ENCODE measurements at places on chromosomes 4 and X.

- no peak for DNase-seq
Measured at GRCh38 chr4:54315561-54316538, 86.8 kb downstream of the PDGFRA start.

- no peak for DNase-seq
Measured at GRCh38 chrX:55008571-55009358, 8.6 kb downstream of the APEX2 start.

DNA sequence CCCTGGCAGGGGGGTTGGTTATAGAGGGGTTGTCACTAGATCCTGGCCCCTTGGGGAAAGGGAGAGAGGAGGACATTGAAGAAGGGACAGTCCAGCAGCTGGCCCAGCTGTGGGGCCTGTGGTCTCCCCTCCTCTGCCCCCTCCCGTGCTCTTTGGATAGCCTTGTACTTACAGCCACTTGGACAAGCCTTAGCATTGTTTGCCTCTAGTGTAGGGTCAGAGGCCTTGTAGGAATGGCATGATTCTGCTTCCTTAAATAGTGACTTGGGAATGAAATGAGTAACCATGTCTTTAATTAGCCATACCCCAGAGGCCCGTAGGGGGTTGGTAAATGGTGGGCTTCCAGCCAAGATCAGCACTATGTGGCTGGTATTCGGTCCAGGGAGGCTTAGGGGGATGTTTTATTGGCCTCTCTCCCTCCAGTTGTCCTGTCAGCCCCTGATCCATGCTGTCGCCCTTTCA is 230.6 kb downstream of the PTTG2 start:
- DNase-seq, result no peak

DNA sequence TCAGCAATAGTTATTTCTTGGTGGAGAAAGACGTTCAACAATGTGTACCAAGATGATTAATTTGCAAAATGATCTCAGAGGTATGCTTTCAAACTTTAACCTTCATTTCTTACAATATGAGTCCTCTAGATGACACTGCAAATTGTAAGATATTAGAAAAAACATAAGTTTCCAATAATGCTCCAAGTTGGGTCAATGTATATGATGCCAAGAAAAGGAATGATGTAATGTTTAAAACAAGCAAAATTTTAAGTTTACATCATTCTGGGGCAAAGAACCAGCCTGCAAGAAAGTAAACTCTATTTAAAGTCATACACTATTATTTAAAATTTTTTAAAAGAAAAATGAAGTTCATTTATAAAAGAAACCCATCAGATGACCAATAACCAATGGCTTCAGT is 56.1 kb downstream of the PRSS12 start:
- no peak for DNase-seq

DNA sequence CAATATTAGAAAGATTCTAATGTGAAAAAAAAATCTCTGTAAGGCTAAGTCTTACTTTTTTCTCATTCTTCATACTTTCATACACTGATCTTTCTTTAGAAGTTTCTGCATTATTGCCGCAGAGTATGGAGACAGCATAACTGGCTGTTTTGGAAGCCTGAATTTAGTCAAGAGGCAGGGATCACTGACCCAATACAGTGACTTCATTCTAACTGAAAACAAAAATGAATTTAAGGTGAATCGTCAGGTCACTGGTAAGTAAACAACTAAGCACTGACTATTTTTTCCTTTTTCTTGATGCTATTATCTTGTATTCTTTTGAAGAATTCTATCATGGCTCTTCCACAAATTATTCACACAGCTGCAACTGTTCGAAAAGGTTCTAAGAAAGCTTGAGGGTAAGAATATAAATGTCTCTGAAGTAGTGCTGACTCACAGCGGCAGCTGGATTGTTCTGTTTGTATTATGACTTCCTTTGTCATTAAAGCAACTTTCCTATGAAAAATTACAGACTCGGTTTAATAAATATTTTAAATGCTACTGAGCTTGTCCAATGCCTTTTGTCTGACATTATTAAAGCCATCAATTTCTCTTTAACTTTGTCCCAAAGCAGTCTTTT is 609.3 kb downstream of the FSTL5 start:
- DNase-seq, result no peak

DNA sequence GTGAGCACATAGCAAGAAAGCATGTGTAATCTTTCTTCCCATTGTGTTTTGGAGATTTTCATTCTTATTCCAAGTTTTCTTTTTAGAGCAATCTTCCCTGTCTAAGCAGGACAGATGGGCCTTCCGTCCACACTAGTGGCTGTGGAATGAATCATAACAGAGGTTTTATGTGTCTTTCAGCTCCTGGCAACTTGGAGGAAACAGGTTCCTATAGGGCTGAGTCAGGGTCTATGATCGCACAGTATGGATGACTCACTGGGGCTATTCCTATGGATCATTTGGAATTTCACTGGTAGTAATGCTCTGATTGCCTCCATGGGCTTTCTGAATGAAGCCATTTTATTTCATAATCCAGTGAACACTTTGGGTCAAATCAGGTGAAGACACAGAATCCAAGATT is 51.8 kb upstream of the CBLL2 start:
- no peak for DNase-seq

- no peak for DNase-seq
Measured at GRCh38 chr4:126530996-126531585, 1101.7 kb upstream of the INTU start.

DNA sequence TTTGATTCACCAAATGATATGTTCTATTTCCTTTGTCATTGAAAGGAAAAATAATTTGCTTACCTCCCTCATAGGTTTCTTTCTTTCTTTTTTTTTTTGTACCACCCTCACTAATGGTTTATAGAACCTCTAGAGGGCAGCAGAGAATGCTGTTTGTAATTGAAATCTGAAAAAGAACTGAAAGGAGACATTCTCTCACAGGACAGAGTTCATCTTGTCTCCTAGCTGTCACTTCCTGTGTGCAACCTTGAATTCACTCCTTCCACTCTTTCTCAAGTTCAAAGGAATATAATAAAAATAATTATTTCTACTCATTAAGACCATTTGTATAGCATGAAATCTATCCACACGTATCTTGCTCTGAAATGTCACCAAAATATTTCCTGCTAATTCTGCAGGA is 51.0 kb downstream of the GUCY1B1 start:
- no peak for DNase-seq

GRCh38 chr4:8917868-8918783 is 46.5 kb upstream of the HMX1 start:
- no peak for DNase-seq

GRCh38 chr4:118173956-118174725 is 139.9 kb downstream of the NDST3 start:
- DNase-seq, result no peak

DNA sequence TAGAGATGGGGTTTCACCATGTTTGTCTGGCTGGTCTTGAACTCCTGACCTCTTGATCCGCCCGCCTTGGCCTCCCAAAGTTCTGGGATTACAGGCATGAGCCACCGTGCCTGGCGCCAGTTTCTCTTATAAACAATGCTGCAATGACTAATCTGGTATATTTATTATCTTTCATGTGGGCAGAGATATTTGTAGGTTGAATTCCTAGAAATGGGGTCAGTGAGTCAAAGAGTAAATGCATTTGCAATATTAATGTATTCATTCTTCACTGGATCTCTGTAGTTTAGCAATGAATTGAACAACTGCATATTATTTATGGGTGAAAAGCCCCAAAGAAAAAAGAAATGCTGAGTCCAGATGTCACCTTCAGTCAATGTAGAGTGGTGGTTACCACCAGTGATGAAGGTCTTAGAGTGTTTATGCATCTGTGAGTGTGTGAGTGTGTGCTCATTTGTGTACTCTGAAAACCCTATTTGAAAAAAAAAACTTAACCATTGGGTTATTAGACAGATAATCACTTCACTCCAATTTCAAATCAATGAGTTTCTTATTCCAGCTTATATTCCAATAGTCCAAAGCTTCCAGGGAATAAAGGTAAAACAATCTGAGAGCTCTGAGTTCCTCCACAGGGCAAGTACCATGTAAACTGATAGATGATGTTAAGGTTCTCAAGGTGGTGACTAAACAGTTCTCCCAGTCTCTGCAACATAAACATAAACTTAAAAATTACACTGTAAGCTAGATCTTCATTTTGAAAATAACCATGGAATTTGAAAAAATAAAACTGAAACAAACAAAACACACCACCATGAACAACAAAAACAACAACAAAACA is 22.6 kb upstream of the CD38 start:
- DNase-seq, result no peak

DNA sequence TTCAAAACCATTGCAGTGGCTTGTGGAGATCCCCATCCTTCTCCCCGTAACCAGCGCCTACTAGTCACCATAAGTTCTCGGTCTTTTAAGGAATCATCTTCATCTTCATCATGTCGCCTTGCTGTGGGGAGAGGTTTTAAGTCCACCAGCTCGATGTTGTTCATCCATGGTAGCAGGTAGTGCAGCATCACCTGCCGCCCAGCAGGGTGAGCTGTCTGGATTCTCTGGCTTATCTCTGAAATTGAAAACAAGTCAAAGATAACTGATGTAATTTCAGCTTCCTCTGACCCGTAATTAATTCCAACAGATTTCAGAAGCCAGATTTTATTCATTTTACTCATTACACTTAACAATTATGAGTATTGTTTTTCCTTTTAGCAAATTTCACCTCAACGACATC is 67.4 kb downstream of the ZAR1 start:
- DNase-seq, result no peak

DNA sequence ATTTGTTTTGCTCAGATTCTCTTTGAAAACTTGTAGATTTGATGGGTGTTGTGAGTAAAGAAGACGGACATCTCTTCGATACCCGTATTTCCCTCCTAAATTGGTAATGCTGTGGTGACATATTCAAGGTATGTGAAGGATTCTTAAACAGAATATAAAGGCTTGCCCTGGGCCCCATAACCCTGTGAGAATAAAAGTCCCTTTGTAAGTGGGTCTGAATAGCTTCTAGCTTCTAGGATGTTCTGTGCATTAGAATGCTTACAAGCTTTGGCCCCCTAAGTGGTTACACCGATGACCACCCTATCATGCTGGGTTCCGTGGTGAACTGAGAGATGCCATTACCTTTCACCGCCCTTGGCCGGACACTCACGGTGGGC is 574 bp upstream of the MOB1B start:
- DNase-seq, result no peak

- no peak for DNase-seq
Measured at GRCh38 chr4:67700116-67700737, 728 bp downstream of the UBA6 start.

DNA sequence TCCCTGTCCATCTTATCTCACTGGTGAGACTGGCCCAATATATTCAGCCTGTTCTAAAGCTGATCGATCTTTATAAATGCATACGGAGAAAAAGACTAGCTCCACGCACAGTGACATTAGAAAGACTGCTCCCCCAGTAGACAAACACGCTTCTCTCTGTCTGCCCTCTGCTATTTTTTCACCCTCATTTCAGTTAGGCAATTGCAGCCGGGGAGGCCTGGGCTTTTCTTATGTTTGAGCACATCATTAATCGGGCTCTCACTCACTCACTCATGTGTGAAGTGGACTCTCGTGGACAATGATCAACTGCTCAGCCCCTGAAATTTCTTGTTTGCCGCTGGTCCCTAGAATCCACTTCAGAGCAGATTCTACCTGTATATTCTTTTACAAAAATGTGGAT is 824.7 kb upstream of the TENM3 start:
- DNase-seq, result no peak

DNA sequence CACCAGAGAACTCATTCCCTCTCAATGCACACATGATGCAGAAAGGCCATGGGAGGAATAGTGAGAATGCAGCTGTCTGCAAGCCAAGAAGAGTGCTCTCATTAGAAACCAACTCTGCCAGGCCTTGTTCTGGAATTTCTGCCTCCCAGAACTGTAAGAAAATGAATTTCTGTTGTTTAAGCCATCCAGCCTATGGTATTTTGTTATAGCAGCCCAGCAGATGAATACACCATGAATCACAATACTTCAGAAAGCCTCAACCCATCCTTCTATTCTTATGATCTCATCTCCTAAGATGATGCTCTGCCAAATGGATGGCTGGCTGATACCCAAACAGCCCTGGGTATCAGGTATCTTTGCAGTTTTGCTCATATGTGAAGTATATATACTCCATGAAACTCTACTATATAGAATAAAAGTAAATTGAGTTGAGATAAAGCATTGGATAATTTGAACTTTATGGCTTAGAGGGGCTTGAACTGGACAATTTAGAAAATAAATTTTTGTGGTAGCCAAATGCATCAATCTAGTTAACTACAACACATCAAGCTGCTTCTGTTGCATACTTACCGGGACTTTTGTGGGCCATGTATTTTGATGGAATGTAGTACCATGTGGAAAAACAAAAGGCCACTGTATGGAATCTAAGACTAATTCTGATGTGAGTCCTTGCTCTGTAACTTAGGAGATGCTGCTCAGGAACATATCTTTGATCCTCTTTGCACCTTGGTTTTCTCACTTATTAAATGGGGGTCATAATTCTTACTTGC is 245.9 kb downstream of the HS3ST1 start:
- no peak for DNase-seq

DNA sequence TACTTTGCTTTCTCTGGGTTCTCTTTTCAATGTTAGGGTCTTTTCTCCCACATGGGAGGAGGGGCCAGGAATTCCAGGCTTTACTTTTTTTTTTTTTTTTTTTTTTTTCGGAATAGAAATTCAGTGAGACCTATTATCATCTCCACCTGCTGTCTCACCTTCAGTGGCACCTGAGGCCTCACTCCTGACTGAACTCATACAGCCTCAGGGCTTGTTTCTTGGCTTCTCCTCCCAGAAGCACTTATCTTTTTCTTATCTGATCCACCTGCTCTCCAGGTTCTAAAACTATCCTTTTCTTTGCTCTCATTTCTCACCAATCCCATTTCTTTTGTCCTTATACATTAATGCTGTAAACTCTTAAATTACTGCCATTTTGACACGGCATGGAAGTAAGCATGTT is 117.3 kb upstream of the PPP3CA start:
- DNase-seq, result no peak

DNA sequence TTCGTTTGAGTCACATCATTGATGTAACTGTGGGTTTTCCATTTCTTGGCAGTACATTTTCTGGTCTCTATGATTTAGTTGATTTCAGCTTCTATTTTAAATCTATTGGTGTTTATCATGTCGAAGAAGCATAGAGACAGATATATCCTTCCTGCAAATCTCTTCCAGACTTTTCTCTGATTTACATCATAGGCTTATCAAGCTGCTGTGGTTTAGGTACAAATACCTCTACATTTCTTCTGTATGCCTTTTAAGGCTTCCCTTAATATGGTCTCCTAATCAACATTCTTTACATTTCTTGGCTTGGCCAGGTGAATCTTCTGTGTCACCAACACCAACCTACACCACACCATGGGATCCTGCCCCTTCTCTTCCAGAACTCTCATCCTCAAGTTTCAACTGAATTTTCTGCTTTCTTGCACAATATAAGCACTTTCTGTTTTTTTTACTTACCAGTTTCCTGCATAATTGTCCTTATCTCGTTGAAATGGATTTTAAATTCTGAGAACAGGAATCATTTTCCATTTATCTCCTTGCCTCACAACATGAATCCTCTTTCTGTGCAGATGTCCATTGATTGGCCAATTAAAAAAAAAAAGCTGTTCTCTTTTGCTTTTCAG is 626.9 kb downstream of the ANKRD50 start:
- DNase-seq, result no peak

All from stimulated activated CD8-positive, alpha-beta memory T cell treated with anti-CD3 and anti-CD28 coated beads, Interleukin-4, amount 100 ng/mL, for 4 hours (primary cell).